ENCODE measurements at places on chromosomes 7 and 10.

- DNase-seq = no peak
Observed at GRCh38 chr10:50855015-50855414, 30.4 kb downstream of the A1CF start.

GRCh38 chr10:120262857-120263547, 194.0 kb upstream of the PLPP4 start:
- DNase-seq = no peak

- DNase-seq = no peak
Observed at GRCh38 chr10:119754936-119755335, 29.1 kb downstream of the INPP5F start.

DNA sequence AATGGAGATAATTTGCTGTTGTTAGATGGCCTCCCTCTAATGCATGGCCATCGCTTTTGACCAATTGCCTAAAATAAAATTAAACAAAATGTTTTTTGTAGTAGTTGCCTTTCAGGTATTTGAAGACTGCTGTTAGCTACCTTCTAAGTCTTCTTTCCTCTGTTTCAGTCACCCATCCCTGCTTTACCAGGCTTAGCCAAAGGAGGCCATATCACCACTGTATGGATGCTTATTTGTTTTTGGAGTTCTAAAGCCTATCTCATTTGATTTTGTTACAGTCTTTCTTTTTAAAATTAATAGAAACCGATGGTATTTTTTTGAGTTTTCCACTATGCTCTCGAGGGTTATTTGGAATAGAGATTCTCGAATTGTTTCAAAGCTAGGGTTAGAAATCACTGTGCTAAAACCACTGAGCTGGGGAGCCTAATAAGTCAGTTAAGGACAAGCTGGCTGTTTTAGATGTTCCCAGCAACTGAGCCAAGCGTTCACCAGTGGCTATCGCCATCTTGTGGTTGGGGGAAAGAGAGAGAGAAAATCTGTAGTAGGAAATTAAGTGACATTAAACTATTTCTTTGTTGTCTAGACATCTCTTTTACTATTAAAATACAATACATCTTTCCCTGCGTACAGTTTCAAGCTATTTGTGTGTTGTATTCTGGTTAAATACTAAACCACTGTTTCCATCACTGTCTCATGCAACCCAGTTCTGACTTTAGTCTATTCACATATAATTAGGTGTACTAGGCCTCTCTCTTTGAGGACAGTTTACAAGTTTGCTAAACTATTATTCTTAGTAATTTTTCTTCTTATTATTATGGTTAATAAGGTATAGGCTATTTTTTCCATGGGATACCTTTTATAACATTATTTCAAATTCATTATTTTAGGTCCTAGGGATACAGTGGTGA, 52.2 kb downstream of the GPR158 start:
- DNase-seq = no peak

GRCh38 chr10:43108951-43109350, 29.3 kb upstream of the CSGALNACT2 start:
- no peak for DNase-seq

DNA sequence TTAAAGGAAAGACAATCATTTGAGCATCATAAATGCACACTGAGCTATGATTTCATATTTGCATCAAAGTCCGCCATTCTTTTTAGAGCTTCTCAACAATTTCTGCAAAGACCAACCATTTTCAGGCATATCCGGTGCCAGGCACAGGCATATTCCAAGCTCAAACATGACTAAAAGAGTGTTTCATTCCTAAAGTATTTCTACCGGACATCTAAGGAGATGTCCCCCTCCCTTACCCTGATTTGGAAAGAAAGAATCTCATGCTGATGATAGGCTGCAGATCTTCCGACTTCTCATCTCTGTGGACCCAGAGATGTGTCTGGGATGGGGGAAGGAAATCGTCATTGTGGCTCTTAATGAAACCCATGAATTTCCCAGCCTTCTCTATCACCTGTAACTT, 600.5 kb upstream of the MGMT start:
- no peak for DNase-seq

DNA sequence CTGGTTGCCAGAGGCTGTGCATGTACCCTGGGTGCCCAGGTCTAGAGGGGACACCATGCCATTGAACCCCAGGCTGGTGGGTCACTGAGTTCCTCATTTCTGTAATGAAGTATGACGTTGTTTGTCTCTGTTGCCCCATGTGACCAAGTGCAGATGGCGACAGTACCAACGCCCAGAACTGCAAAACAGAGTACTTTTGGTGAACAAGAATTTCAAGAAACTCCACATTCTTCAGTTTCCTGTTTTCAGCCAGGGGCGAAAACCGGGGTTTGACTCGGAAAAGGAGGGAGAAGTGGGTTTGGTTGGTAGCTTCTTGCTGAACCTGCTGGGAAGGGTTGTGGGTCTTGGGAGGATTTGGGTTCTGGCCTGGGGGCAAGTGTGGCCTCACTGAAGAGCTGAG, 18.2 kb downstream of the CYP17A1 start:
- no peak for DNase-seq

- no peak for DNase-seq
Observed at GRCh38 chr7:86784765-86785164, 141.1 kb downstream of the GRM3 start.

DNA sequence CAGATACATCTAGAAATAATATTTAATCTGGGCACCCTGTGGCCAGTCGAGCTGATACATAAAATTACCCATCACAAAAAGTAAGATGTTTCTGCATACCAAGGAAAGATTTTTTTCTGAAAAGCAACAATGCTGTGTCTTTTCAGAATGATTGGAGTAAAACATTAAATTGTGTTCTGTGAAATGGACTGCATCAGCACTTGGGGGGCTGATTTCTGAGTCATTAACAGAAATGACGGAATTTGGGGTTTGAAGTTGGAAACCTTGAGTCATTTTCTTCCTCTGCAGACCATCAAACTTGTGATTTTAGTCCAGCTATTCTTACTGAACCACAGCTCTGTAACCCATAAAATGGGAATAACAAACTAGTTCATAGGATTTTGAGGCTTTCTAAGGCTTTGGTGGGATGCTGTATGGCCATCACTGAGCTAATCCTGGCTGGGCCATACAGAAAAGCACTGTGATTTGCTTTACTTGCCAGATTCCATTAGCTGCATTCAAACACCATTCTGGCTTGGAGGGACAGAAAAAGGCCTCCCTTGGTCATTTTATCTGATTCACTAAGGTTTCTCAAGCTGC, 739.4 kb upstream of the IGFBP3 start:
- no peak for DNase-seq

DNA sequence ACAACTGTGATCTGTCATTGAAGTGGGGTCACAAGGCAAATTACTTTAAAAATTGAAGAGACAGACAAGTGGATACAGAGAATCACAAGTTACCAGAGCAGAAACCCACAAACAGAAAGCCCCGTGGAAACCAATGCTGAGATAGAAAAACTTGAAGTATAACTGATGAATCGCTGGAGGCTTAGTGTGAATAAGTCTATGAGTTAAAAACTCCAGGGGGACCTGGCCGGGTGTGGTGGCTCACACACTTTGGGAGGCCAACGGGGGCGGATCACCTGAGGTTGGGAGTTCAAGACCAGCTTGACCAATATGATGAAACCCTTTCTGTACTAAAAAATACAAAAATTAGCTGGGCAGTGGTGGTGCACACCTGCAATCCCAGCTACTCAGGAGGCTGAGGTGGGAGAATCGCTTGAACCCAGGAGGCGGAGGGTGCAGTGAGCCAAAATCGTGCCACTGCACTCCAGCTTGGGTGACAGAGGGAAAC, 69.7 kb upstream of the ZNRF2 start:
- DNase-seq = no peak

GRCh38 chr7:87100326-87100725, 40.9 kb upstream of the ELAPOR2 start:
- DNase-seq = no peak

- DNase-seq = no peak
Observed at GRCh38 chr10:131938681-131939080, 37.9 kb downstream of the PPP2R2D start.

DNA sequence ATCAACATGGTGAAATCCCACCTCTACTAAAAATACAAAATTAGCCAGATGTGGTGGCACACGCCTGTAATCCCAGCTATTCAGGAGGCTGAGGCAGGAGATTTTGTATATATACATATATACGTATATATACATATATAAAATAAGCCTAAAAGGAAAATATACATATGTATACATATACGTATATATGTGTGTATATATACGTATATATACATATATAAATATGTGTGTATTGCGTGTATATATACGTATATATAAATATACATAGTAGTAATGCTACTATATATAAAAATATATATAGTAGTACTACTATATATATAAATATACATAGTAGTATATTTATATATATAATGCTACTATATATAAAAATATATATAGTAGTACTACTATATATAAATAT, 26.5 kb upstream of the PBLD start:
- DNase-seq = no peak

DNA sequence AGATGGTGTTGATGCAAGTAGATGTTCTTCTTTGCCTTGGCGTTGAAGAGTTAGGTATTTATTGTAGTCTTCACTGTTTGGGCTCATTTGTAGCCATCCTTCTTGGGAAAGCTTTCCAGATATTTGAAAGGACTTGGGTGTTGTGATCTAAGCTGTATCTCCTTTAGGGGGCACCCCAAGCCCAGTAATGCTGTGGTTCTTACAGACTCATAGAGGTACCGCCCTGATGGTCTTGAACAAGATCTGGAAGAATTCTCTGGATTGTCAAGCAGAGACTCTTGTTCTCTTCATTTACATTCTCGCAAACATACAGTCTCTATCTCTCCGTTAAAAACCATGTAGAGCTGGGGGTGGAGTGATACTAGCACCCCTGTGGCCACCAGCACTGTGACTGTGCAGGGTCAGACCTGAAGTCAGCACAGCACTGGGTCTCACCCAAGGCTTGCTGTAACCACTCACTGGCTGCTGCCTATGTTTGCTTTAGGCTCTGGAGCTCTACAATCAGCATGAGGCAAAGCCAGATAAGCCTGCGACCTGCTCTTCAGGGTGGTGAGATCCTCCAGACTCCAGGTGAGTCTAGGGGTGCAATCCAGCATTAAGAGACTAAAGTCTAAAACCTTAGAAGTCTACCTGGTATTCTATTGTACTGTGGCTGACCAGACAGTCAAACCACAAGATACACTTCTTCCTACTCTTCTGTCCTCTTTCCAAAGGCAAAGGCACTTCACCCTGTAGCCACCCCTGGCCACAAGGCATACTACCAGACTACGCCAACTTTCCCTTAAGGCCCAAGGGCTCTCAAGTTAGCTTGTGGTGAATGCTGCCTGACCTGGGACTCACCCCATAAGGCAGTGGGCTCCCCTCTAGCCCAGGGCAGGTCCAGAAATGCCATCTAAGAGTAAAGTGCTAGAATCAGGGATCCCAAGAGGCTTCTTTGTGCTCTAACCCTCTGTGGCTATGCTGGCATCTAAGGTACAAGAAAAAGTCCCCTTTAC, 209.7 kb upstream of the TMEM196 start:
- DNase-seq = no peak

DNA sequence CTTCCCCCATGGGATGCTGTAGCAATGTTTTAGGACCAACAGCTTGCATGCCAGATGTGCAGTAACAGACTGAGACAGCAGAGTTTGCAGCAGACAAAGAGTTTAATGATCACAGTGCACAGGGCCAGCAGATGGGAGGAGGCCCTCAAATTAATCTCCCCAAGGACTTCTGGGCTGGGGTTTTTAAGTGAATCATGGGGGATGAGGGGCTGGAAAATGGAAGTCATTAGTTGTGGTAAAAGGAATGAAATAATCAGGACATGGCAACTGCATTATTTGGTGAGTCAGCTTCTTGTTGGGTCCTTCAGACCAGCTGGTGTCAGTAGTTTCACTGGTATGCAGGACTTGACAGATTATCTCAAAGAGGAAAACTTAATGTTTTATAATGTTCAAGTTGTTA, 12.6 kb upstream of the NRBF2 start:
- DNase-seq = no peak

DNA sequence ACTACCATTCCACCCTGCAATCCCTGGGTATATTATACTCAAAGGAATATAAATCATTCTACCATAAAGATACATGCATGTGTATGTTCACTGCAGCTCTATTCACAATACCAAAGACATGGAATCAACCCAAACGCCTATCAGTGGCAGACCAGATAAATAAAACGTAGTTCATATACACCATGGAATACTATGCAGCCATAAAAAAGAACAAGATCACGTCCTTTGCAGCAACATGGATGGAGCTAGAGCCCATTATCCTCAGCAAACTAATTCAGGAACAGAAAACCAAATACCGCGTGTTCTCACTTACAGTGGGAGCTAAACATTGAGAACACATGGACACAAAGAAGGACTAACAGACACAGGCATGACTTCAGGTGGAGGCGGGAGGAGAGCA, 138.3 kb downstream of the DYNC2I1 start:
- DNase-seq = no peak

- DNase-seq = no peak
Observed at GRCh38 chr10:43419997-43420368, 11.0 kb upstream of the HNRNPF start.

DNA sequence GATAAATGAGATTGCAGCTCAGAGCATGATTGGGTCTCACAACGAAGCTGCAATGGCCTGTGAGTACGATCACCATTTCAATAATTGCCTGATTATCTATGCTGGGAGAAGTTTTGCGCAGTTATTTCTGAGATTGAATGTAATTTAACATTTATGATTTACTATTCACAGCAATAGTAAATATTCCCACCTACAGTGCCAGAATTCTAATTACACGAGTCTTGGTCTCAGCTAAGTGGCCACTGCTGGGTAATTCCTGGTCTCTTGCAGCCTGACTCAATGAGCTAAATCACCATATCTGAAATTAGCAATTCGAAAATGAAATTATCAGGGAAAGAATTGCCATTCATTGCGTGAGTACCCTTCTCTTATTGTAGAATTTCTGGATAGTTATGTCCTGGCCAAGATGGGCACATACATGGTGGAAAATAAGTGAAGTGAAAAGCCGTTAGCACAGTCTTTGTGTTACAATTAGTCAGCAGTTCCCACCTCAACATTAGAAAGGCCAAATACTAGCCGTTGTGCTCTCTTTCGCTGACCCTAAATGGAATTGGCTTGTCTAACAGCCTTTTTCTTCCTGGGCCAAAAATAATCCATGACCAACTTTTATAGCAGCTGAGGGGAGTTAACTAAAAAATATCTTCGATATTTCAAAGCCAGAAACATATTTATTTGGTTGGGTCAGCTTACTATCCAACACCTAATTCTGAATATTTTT, 681.0 kb upstream of the C7orf33 start:
- no peak for DNase-seq

GRCh38 chr10:97025613-97026242, 160.0 kb downstream of the SLIT1 start:
- DNase-seq = no peak

DNA sequence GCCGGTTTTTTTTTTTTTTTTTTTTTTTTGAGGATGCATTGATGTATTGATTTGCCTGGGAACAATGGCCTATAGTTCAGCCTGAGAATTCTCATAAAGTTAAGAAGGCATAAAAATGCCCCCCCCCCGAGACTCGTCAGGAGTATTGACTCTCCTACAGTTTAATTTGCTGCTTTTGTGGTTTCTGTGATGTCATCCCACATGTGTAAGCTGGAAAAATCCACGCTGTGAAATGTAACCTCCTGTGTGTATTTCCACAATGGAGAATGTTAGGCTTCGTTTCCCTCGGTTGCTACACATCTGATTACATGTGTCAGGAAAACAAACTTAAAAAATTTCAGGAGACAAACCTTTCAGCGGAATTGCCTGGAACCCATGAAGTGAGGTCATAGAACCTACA, 117.9 kb downstream of the FANK1 start:
- no peak for DNase-seq

GRCh38 chr7:42210779-42211178, 26.2 kb downstream of the GLI3 start:
- no peak for DNase-seq
